Astrocyte of the cerebellum (primary cell): ENCODE measurements at places on chromosomes 5 and 9.
A peak's percentile ranks its signal among the peaks of the same experiment; 100 is the strongest.

DNA sequence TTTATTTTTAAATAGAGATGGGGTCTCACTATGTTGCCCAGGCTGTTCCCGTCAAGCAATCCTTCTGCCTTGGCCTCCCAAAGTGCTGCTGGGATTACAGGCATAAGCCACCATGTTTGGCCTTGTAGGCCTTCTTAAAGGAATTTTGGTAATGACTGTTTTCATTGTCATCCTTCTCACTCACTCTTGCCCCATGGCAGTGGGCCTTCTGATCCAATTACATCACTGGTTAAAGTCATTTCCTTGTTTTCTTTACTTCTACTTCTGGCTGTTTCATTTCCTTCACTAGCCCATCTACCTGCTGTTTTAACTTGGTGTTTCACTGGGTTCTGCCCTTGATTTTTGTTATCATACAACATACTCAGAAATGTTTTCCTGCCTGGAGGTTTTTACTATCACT, 20.1 kb upstream of the NIM1K start:
- DNase-seq, result no peak

DNA sequence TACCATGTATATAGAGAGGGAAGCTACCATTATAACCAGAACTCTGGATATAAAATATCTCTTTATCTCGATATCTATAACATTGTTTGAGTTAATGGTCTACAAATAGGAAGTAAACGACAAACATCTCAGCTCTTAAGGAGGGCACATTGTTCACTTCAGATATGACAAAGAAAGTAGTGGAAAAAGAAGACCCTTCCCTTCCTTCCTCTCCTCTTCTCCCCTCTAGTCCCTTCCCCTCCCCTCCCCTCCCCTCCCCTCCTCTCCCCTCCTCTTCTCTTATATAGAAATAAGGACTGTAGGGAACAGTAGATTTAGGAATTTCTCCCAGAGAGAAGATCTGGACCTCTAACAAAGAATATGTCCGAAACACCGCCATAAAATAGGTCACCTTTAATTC, 1731.9 kb upstream of the CDH9 start:
- DNase-seq, result no peak

DNA sequence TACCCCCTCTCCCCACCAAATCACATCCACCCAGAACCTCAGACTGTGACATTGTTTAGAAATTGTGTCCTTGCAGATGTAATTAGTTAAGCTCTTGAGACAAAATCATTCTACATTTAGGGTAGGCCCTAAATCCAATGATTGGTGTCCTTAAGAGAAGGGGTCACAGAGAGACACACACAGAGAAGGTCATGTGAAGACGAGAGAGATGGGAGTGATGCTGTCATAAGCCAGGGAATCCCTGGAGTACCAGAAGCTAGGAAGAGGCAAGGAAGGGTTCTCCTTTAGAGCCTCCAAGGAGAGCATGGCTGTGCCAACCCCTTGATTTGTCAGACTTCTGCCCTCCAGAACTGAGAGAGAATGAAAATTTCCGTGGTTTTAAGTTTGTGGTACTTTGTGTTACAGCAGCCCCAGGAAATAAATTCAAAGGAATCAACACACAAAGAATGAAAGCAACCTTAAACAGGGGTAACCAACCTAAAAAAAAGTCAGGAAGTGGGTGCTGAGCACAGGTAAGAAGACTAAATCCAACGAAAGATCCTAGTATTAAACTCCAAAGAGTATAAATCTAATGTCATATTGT, 33.6 kb downstream of the TIMD4 start:
- DNase-seq, result no peak

DNA sequence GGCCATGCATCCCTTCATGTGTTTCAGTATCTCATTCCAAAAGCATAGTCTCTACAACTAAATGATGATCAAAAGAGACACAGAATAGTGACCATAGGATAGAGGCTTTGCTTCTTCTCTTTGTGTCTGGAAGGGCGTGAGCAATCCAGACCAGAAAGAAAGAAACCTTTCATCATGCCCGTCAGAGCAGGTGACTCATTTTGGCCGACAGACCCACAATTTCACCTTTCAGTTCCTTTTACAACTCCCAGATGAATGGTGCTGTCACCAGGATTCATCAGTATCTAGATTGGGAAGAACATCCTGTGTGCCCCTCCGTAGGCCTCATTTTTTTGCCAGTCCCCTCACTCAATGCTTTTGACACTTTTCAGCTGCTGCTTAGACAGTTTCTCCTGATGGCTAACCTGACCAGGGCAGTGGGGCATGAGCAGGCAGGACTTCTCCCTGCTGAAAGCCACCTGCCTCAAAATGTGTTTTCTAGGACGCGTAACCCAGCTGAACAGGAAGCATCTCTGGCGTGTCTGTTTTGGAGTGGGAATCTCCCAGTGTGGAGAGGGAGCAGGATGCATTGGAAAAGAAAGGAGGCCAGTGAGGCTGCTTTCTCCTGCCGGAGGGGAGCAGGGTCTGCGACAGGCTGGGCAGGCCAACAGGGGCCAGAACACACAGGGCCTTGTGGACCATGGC, 21.2 kb downstream of the ABLIM3 start:
- DNase-seq, result no peak

- no peak for DNase-seq
Measured at GRCh38 chr9:137141976-137142936, 3.3 kb downstream of the GRIN1 start.

- DNase-seq, result no peak
Measured at GRCh38 chr5:149636191-149636860, 55.0 kb downstream of the ARHGEF37 start.

- DNase-seq, result no peak
Measured at GRCh38 chr9:125370786-125371185, 109.2 kb downstream of the GAPVD1 start.

GRCh38 chr9:86534572-86535258, 180.5 kb upstream of the TUT7 start:
- DNase-seq, result no peak

DNA sequence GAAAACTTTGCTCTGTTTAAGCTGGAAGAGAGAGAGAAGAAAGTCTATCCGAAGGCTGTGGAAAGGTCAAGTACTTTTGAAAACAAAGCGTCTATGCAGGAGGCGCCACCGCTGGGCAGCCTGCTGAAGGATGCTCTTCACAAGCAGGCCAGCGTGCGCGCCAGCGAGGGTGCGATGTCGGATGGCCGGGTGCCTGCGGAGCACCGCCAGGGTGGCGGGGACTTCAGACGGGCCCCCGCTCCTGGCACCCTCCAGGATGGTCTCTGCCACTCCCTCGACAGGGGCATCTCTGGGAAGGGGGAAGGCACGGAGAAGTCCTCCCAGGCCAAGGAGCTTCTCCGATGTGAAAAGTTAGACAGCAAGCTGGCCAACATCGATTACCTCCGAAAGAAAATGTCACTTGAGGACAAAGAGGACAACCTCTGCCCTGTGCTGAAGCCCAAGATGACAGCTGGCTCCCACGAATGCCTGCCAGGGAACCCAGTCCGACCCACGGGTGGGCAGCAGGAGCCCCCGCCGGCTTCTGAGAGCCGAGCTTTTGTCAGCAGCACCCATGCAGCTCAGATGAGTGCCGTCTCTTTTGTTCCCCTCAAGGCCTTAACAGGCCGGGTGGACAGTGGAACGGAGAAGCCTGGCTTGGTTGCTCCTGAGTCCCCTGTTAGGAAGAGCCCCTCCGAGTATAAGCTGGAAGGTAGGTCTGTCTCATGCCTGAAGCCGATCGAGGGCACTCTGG, 32.6 kb downstream of the CD180 start:
- DNase-seq, result no peak

DNA sequence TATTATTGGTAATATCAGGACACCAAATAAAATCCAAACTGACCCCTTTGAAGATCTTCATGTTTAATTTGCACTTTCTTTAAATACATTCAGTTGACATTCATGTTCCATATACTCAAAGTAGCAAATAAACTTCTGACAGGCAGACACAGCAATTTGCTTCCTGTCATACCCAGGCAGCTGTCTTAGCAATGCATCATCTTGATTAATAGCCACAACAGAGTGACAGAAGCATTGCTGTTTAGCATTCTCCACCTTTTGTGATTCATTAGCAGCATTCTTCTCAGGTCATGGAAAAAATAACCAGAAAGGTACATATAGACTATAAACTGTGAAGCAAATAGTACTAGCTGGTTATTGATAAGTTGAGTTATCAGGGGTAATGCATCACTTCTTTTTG, 366.8 kb downstream of the CYLC2 start:
- no peak for DNase-seq

DNA sequence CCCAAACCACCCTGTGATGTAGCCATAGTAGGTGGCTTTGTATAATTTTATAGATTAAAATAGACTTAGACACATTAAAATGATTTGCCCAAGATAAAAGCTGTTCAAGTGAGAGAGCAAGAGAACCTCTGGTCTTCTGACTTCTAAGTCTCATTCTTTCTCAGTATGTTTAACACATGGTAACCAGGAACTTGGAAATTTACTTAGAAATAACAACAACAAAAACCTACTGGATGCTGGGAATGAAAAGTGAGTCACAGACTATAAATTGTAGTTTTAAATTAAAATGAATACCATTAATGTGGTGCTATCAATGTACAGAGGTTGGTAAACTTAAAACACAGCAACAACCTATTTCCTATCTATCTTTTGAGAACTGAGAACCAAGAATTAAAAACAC, 30.4 kb downstream of the HMGCR start:
- DNase-seq, result no peak

DNA sequence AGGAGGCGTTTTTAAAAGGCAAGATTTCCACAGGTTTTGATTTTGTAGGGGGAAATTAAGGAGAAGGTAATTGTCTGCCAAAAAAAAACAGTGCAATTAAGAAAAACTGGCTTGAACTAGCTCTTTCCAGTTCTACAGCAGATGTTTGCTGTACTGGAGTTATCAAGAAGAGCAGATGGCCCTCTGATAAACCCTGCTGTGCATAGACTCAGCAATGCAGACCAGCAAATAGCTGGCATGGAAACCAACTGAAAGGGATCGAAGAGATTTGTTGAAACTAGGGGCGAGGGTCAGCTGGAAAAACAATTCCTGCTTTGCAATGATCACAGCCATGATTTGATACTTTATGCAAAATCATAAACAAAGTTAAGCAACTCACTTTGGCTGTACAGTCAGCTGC, 17.8 kb upstream of the BHMT start:
- no peak for DNase-seq

DNA sequence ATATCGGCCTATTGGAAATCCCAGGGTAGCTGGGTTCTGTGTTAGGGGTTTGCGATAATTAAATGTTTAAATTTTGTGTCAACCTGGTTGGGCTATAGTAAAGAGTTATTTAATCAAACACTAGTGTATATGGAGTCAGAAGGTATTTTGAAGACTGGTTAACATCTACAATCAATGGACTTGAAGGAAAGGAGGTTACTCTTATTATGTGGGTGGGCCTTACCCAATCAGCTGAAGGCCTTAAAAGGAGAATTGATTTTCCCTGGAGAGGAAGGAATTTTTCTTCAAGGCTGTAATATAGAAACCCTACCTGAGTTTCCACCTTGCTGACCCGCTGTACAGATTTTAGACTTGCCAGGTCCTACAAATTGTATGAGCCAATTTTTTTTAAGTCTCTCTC, 411.4 kb downstream of the IRX1 start:
- no peak for DNase-seq

DNA sequence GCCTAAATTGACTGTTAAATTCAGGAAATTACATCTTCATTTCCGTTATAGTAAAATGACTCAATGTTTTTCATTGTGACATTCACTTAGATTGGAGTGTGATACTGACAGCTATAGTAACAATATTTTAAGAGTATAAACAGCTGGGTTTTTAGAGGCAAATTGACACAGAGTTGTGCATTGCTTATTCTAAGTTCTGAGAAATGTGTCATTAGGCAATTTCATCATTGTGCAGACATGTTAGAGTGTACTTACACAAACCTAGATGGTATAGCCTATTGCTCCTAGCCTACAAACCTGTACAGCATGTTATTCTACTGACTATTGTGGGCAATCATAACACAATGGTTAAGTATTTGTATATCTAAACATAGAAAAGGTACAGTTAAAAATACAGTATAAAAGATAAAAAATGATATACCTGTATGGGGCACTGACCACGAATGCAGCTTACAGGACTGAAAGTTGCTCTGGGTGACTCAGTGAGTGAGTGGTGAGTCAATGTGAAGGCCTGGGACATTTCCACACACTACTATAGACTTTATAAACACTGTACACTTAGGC, 132.7 kb downstream of the PDE4D start:
- DNase-seq, result no peak

DNA sequence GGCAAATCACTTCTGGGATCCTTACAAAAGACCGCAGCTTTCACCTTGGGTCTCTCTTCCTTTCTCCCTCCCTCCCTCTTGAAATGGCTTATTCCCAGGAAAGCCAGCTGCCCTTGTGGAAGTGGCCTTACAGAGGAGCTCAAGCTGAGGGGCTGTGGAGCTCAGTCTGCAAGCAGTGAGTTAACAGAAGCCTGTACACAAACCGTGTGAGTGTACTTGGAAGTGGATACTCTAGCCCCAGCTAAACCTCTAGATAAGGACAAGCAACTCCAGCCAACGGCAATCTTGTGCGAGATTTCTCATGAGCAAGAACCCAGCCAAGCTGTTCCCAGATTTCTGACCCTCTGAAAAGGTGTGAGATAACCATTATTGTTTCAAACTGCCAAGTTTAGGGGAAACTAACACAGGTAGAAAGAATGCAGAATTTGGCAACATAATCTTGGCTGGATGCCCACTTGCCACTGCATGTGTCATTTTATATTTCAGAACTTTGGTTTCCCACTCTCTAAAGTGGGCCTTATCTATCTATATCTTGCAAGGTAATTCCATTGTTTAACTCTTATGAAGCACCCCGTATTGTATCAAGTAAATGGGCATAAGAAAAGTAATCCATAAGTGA, 85.6 kb downstream of the CDH18 start:
- DNase-seq, result no peak

GRCh38 chr9:104589626-104590025, 9.6 kb downstream of the OR13C5 start:
- no peak for DNase-seq

- no peak for DNase-seq
Measured at GRCh38 chr5:130335117-130335516, 430.9 kb downstream of the CHSY3 start.

DNA sequence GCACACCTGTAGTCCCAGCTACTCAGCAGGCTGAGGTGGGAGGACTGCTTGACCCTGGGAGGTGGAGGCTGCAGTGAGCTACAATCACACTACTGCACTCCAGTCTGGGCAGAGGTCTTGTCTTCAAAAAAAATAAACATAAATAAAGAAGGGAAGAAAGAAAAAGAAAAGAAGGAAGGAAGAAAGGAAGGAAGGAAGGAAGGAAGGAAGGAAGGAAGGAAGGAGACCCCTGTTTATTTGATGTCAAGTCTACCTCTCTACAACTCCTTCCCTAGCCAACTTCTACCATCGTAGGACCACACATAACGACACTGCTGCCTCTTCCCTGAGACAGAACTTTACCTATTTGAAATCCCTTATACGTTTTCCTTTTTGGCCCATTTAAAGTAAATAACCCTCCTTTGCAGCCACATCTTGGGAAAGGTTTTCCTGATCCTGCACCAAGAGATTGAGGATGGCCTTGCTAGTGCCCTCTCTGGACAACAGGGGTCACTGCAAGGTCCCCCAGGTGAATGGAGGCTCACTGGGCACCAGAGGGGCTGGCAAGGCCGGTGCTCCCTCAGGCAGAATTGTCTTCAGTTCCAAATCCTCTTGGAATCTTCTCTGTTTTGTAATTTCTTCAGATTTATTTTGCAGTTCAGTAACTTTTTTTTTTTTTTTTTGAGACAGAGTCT, 10.5 kb downstream of the RPS14 start:
- DNase-seq, result no peak

- DNase-seq, result peak; percentile 57
Measured at GRCh38 chr5:40736103-40736875, 19.5 kb downstream of the TTC33 start.
